ENCODE measurements at places on chromosomes 12 and 14.
A peak's percentile ranks its signal among the peaks of the same experiment; 100 is the strongest.

DNA sequence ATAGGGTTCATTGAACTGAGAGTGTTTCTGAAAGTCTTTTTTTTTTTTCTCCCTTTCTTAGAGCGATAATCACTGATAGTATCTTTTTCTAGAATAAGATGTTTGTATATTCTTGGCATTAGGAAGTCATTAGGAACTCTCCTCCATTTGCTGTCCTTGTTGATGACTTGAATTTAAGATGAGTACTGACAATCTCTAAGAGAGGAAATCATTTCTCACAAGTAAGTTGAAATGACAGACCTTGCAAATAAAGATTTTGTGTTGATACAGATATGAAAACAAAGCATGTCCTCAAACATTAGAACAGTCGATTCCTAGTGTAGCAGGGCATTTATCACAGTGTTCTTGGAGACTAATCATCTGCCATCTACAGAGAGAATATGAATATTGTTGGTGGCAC, 458.4 kb upstream of the SYT1 start:
- DNase-seq, result no peak

GRCh38 chr12:56221232-56221756, 428 bp downstream of the RNF41 start:
- DNase-seq, result peak; percentile 14

DNA sequence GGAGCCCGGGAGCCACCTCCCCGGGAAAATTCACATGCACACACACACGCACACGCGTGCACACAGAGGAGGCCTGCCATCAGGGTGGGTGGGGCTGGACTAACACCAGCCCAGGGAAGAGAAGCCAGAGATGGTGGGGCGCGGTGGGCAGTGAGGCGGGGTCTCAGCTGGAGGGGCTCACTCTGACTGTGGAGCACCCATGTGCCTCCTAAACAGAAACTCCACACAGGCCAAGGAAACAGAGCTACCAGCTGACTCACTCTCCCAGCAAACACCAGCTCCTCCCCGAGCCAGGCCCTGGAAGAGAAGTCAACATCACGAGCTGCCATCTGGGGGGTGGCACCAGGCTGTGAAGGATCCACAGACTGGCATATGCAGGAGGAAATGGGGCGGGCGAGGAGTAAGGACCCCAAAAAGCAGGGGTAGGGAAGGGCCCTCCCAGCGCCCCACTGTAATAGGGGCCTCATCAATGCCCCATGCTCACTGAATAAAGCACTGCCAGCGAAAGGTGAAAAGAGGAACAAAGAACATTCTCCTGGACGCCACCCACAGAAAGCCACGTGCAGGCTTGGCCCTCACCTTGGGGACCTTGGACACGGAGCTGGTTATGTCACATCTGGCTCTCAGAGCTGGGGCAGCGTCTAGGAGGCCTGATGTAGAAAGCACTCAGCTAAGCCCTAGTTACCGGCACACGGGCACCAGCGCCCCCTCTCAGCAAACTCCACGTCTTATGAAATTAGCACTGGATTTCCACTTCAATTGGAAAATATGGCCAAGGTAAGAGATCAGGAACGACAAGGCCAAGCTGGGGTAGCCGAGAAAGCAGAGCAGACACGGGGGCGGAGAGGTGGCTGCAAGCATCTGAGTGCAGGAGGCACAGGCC, 8.4 kb upstream of the INF2 start:
- no peak for DNase-seq

DNA sequence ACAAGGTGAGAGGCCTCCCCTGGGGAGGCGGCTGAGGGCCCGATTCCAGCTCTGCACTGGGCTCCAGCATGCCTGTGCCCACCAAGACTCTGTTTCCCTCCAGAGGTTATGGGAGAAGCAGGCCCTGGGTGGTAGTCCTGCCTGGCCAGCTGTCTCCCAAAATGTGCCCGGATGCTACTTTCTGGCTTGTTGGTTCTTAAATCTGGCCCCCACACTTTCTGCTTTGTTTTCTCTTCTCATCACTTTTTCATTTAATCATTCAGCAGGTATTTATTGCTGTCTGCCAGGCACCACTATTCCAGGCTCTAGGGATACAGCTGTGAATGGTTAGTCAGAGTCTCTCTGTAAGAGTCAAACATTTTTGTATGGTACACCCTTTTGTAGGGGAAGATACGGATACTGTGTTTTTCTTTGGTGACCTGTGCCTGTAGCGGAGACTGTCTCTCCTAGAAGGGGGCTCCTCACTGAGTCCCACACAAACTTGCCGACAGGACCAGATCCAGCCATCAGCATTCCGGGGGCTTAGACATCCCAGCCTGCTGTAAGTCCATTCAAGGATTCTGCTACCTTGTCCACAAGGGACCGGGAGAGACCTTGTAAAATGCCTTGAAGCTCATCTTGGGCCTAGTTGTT, 3.8 kb downstream of the DHRS2 start:
- DNase-seq, result no peak
